ENCODE measurements at places on chromosomes 5 and 9.

DNA sequence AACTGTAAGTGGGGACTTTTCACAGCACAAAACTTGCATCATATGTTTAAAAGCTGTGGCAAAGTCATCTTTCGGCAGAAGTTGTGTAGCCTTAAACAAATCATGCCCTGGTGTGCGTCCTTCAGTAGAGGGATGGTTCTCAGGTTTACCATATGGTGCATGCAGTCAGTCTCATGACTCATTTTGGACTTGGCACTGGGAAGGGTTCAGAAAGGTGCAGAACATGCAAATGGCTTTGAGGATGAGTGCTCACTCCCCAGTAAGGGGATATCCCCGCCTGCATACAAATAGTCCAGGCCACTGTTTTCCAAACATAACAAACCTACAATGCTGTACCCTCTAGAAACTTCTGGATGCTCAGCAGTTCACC is 260.3 kb downstream of the NDUFS4 start:
- no peak for DNase-seq

DNA sequence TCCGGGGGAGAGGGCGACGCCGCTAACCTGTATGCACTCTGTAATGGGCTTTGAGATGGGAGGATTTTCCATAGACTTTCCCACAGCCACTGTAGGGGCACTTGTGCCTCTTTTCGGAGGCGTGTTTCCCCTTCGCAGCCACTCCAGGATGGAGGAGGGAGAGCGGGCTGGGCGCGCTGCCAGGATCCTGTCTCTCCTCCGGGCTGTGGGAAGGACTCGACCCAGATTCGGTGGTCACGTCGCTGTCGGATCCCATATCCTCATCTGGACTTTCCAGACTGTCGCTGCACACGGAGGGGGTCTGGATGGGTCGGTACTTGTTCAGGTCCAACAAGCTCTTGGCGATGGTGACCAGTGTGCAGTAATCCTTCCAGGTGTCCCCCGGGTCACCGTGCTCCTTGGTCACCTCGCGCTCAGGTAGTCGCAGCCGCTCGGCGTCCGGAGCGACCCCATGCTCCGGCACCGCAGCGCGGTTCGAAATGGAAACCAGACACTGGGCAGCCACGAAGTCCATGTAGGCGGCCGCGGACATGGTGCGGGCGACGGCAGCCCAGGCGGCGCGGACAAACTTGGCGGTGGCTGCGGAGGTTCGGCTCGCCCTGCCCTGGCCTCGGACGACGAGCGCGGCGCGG is 1.5 kb downstream of the KLF9 start:
- no peak for DNase-seq

DNA sequence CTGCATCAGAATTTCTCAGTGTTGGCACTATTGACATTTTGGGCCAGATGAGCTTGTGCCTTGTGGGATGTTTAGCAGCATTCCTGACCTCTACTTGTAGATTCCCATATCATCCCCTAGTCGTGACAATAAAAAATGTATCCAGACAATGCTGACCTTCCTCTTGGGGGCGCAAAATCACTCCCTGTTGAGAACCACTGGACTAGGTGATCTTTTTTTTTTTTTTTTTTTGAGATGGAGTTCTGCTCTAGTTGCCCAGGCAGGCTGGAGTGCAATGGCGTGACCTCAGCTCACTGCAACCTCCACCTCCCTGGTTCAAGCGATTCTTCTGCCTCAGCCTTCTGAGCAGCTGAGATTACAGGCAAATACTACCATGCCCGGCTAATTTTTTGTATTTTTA is 22.6 kb downstream of the STXBP1 start:
- DNase-seq = no peak

GRCh38 chr5:120141076-120141475 is 323.0 kb upstream of the PRR16 start:
- no peak for DNase-seq

DNA sequence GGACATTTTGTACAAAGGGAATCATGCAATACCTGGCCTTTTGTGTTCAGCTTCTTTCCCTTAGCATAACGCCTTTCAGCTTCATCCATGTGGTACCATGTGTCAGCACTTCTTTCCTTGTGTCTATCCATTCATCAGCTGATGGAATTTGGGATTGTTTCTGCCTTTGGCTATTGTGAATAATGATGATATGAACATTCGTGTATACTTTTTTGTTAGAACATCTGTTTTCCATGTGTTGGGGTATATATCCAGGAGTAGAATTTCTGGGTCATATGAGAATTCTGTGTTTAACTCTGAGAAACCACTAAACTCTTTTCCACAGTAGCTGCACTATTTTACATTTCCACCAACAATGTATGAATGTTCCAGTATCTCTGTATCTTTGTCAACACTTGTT is 14.8 kb upstream of the PRRC2B start:
- no peak for DNase-seq
